Activated CD4-positive, alpha-beta T cell treated with anti-CD3 and anti-CD28 coated beads, Interleukin-2, amount 10 ng/mL, durations not matched to agents 24 days and 14 days (primary cell): ENCODE measurements at places on chromosomes 16 and 17.

- peaks cover 2% of the 10 kb centered on the region for H3K4me1 ChIP-seq
- DNase-seq = no peak
- no peak overlapping the region for H3K4me3 ChIP-seq
- peaks cover 20% of the 10 kb centered on the region for H3K27me3 ChIP-seq
Measured at GRCh38 chr17:19337712-19338023, 24.9 kb downstream of the B9D1 start.

GRCh38 chr16:30060346-30060745, 5.2 kb upstream of the ALDOA start:
- no peak overlapping the region for H3K4me3 ChIP-seq
- no peak for DNase-seq
- H3K4me1 ChIP-seq = peaks cover 4% of the 10 kb centered on the region
- H3K27me3 ChIP-seq = no peaks in the 10 kb centered on the region

GRCh38 chr17:60599220-60599619, 773 bp upstream of the PPM1D start:
- no peak for DNase-seq
- peak overlapping the region; percentile 98 for H3K27ac ChIP-seq
- H3K4me1 ChIP-seq = peaks cover 34% of the 10 kb centered on the region

GRCh38 chr16:57316390-57317017, 32.0 kb upstream of the PLLP start:
- no peak for DNase-seq
- no peaks in the 10 kb centered on the region for H3K36me3 ChIP-seq
- no peak overlapping the region for H3K4me3 ChIP-seq
- H3K27me3 ChIP-seq = no peaks in the 10 kb centered on the region
- no peak overlapping the region for H3K27ac ChIP-seq

GRCh38 chr16:73036074-73036826, 11.7 kb downstream of the ZFHX3 start:
- H3K27ac ChIP-seq = no peak overlapping the region
- DNase-seq = no peak
- H3K27me3 ChIP-seq = peaks cover 39% of the 10 kb centered on the region
- H3K36me3 ChIP-seq = no peaks in the 10 kb centered on the region
- no peak overlapping the region for H3K4me3 ChIP-seq
- H3K4me1 ChIP-seq = peaks cover 2% of the 10 kb centered on the region

DNA sequence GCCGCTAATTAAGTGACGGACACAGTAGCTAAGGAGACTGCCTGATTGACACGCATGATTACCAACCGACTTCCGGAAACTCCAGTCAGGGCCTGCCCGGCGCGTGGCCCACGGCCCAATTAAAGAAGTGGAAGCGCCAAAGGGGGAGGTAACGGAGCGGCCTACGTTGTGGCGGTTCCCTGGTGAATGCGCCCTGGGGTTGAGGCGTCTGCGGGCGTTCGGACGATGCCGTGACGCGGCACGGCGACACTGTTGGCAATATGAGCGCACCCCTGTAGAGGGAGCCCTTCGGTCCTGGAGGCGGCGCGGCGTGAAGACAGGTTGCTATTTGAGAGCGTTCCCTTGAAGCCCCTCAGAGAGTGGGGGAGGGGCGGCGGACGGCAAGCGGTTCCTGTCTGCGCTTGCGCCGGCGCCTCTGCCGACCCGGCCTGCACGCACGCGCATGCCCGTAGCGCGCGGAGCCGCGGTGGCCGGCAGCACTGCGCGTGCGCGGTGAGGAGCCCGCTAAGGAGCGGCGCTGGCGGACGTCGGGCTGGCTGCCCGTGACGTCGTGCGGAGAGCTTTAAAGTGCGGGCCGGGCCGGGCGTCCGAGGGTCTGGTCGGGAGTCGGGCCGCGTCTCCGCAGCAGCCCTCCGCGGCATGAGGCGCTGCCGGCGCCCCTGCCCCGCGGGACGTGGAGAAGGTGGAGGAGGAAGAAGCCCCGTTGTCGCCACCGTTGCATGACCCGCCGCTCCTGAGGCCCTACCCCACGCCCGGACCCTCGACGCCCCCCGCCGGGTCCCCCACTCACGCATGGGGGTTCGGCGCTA, at the start of gene ALKBH5:
Gene ALKBH5 (plus strand): TSS at position 495 of the 809 bp plus-strand sequence. CDS start 416 bp downstream, outside the sequence.
- peaks cover 39% of the 10 kb centered on the region for H3K36me3 ChIP-seq
- peak within 1 kb of the TSS; percentile 97 for H3K4me3 ChIP-seq
- peaks cover 56% of the 10 kb centered on the region for H3K4me1 ChIP-seq
- DNase-seq = peak; percentile 99

DNA sequence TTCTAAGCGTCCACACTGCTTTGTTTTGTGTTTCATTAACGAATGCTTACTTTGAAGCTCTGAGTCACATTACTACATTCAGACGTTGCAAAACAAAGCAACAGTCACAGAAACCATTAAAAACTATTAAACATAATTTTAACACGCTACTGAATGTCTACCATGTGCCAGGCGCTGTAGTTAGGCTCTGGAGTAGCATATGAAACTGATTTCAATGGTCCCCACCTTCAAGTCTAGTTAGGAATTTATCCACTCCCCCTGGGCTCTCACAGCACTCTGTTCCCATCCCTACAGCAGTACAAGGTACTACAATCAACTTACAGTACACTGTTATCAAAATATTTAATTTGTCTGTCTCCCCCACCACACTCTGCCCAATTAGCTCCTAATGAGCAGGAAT, 631 bp downstream of the UTP6 start:
- DNase-seq = no peak
- no peak overlapping the region for H3K4me3 ChIP-seq
- no peaks in the 10 kb centered on the region for H3K27me3 ChIP-seq
- peaks cover 12% of the 10 kb centered on the region for H3K4me1 ChIP-seq
- H3K36me3 ChIP-seq = peaks cover 23% of the 10 kb centered on the region

DNA sequence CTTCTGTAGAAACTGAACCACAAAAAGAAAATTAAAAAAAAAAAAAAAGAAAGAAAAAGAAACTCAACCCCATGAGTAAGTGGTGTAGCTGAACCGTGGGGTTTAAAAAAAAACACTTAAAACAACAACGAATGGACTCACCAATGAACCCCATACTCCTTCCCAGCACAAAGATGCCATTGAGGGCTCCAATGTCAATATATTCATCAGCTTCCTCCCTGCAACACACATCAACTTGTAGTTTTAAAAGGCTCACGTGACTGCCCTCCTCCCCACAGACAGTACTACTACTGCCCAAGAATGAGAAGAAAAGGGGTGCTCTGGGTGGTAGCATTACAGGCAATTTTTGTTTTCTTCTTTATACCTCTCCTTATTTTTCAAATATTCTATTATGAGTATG, 3.3 kb upstream of the KLHL11 start:
- H3K4me1 ChIP-seq = peaks cover 38% of the 10 kb centered on the region
- peak overlapping the region; percentile 59 for H3K4me3 ChIP-seq
- H3K36me3 ChIP-seq = peaks cover 70% of the 10 kb centered on the region
- H3K27ac ChIP-seq = peak overlapping the region; percentile 94
- DNase-seq = peak; percentile 68

DNA sequence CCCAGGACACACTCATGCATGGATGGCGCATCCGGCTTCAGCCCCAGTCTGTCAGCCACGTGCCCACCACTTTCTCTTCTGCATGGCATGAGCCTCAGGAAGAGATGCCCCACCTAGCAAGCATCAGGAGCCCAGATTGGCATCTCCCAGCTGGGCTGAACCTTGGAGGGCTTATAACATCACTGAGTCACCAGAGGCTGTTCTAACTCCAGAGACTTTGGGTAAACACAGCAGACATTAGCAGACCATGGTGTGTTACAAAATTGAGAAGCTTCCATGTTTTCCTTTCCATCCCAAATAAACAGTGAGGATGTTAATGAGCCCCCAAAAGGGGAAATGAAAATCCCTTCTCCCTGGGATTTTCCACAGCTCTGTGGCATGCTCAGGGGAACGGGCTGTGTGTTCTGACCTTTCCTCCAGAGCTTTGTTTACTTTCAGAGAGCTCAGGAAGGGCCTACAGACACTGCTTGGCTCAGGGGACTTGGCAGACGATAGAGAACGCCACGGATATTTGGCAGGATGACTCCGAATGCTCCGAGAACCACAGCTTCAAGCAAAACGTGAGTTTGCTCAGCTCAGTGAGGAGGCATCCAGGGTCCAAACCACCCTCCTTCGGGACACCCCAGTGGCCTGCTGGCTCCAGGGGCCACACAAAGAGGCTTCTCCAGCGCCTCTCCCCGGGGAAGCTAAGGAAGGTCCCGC, 16.5 kb downstream of the GLP2R start:
- H3K4me3 ChIP-seq = no peak overlapping the region
- H3K27ac ChIP-seq = no peak overlapping the region
- no peaks in the 10 kb centered on the region for H3K4me1 ChIP-seq
